ENCODE measurements at places on chromosomes 16 and 17. TPM values are rescaled to one million over a fixed set of nuclear protein-coding genes. Genes with fewer than 3 reads are reported as not detected.

Gene SMIM22
- 0.38 TPM for total RNA-seq

Gene SLFN12L
- total RNA-seq = not detected

Gene UMOD
- not detected for total RNA-seq

Gene CACNG3
- total RNA-seq = not detected

Gene G6PC1
- not detected for total RNA-seq

Gene NOD2
- total RNA-seq = not detected

Gene SNX20
- not detected for total RNA-seq

Gene BCL7C
- 34.9 TPM for total RNA-seq

Gene KLHL10
- total RNA-seq = 0.10 TPM

Gene NPIPB13
- 3.0 TPM for total RNA-seq

Gene SEZ6L2
- 24.4 TPM for total RNA-seq

Gene GAN
- total RNA-seq = 3.5 TPM

Gene HS3ST6
- 3.1 TPM for total RNA-seq

Gene LITAFD
- total RNA-seq = not detected

Gene SYCE1L
- 7.8 TPM for total RNA-seq

Gene HSPB9
- total RNA-seq = not detected

Gene ADCY9
- 8.5 TPM for total RNA-seq

Gene SNAI3
- 0.26 TPM for total RNA-seq

Gene ELMO3
- total RNA-seq = 1.3 TPM

Gene SCGB1C2
- total RNA-seq = not detected

Gene GRAPL
- not detected for total RNA-seq

Gene C1QTNF1
- total RNA-seq = 39.2 TPM

Gene STX1B
- 1.8 TPM for total RNA-seq

Gene DHX58
- 0.32 TPM for total RNA-seq

Gene WIPF2
- total RNA-seq = 21.6 TPM

Gene RNF43
- total RNA-seq = 0.36 TPM

Gene DCTN5
- total RNA-seq = 76.4 TPM

Gene SMTNL2
- 0.27 TPM for total RNA-seq

Gene HCRT
- total RNA-seq = not detected

Gene DUSP14
- total RNA-seq = 51.3 TPM

Gene SLC12A3
- total RNA-seq = not detected

Gene SLFN13
- 4.7 TPM for total RNA-seq

Gene CES5A
- not detected for total RNA-seq

Gene FOXO3B
- total RNA-seq = 5.7 TPM

Gene SULT1A2
- total RNA-seq = 0.09 TPM

Data from A549 treated with DMSO at 1 μM for 4 hours (cell line).